Upper lobe of right lung (tissue), 1 donor: ENCODE measurements at places on chromosomes 1 and 21. TPM values are rescaled to one million over a fixed set of nuclear protein-coding genes. Genes with fewer than 3 reads are reported as not detected.

The PRAMEF33 gene
- not detected for total RNA-seq

The HJV gene
- not detected for total RNA-seq

The DMBX1 gene
- total RNA-seq: not detected

The CAMK1G gene
- 1.4 TPM for total RNA-seq

- H3K27me3 ChIP-seq: no peaks in the 10 kb centered on the region
- no peak overlapping the region for H3K4me3 ChIP-seq
- no peak overlapping the region for H3K27ac ChIP-seq
- no peak for DNase-seq
These were observed 63.4 kb upstream of the CSF1 start for GRCh38 chr1:109847251-109847650.

DNA sequence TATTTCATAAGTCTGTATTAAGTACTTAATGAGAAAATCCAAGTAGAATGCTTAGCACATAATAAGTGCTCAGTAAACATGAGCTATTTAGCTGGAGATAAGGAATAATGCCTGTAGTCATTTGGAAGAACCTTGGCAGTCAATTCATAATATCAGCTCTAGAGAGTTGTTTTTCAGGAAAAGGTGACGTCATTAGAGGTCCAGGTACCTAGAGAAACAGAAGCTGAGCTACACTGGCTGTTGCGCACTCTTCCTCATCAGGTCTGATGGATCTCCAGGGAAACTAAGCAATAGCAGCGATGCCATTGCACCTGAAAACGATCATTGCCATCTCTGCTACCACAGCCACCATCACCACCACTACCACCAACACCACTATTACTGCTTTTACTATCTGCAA lies 187.8 kb upstream of the PLD5 start:
- no peaks in the 10 kb centered on the region for H3K27me3 ChIP-seq
- no peaks in the 10 kb centered on the region for H3K36me3 ChIP-seq
- DNase-seq: no peak

DNA sequence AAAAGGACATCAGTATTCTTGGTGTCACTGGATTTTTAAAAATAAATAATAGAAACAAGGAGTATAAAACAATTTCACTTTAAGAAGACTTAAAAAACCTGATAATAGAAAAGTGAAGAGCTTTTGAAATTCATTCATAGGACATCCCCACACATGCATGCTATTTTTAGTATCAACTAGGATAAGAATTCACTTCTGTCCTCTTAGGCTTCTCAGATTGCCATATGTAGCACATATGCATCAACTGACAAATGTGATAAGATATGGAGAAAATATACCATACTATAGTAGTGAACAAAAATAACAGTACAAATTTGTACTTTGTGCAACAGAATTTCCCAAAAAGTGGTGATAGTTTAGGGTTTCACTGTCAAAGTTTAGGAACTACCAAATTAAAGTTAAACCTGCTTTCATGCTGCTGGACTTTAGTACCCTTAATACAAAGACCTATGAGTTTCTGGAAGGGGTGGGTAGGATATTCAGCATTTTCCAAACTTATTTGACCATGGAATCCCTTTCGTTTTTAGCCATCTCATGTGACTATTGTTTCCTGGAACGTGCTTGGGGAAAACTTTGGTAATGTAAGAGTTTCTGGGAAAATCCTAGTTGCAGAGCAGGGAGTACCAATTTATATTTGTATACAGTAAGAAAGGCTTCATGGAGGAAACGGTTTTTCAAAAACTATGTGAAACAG lies 19.8 kb downstream of the RPRD2 start:
- peaks cover 15% of the 10 kb centered on the region for H3K4me1 ChIP-seq
- no peaks in the 10 kb centered on the region for H3K36me3 ChIP-seq
- H3K27ac ChIP-seq: no peak overlapping the region
- no peak for DNase-seq
- H3K27me3 ChIP-seq: no peaks in the 10 kb centered on the region
- no peak overlapping the region for H3K4me3 ChIP-seq

DNA sequence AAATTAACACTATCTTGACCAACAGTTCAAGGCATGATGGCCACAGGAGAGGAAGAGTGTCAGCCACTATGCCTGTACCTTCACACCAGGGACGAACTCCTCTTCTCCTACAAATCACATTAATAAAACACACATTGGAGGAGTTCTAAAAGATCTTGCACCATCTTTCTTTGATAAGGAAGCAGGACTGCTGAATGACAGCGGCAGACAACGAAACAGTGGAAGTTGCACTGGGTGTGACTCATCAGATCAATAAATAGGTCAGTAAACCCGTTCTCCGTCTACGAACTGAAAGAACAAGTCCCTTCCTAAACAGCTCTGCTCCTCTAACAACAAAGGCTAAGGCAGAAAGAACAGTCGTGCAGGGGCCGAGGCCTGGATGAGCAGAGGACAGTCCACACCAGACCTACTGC lies 23.1 kb downstream of the UBE2G2 start:
- no peak overlapping the region for H3K27ac ChIP-seq
- no peaks in the 10 kb centered on the region for H3K27me3 ChIP-seq
- H3K4me1 ChIP-seq: peaks cover 19% of the 10 kb centered on the region
- no peak for DNase-seq

DNA sequence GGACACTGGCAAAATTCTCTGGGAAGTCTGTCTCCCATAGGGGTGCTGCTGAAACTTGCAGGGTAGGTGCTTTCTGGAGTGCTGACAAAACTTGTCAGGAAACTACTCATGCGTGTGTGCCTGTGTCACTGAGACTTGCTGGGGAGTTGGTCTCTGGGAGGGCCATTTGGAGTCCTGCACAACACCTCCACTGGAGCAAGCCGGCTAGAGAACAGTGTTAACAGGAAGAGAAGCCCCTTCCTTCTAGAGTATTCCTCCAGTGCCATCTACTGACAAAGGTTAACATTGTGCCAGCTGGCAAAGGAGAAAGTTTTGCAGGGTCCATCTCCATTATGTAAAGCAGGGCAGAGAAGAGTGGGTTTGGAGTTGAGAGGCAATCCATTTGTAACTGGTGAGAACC lies 30.0 kb downstream of the ZMYM4 start:
- H3K4me3 ChIP-seq: no peak overlapping the region
- peaks cover 6% of the 10 kb centered on the region for H3K36me3 ChIP-seq
- H3K27me3 ChIP-seq: no peaks in the 10 kb centered on the region
- H3K4me1 ChIP-seq: peaks cover 9% of the 10 kb centered on the region
- no peak for DNase-seq

DNA sequence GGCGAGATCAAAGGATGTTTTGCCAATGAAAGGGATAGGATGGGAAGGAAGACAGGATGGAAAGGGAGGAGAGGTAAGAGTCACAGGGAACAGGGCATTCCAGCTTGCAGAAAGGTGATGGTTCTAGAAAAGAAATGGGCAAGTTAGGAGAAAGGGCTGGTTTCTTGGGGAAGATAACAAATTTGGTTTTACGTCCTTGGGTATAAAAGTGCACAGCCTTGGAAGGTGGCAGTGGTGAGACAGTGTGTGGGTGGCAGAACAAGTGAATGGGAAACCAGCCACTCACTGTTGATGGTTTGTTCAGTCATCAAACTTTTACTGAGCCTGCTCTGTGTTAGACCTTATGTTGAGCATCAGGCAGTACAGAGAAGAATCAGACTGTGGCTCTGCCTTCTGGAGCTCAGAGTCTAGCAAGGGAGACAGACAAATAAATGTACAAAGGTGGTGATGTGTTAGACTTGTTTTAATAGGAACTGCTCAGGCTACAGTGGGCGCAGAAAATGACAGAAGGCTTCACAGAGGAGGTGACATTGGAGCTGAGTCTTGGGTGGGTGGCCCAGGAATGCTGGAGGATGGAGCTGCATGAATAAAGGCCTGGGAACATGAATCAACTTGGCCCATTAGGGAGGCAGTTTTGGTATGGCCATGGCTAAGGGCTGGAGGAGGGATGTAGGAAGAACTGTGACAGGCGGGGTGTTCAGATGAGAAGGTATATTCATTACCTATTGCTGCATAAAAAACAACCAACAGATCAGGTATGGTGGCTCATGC lies 76.3 kb downstream of the EPHB2 start:
- no peaks in the 10 kb centered on the region for H3K36me3 ChIP-seq
- no peak overlapping the region for H3K4me3 ChIP-seq
- H3K27me3 ChIP-seq: no peaks in the 10 kb centered on the region
- H3K27ac ChIP-seq: no peak overlapping the region
- DNase-seq: no peak

GRCh38 chr1:29461115-29461739 lies 224.9 kb downstream of the PTPRU start:
- H3K27ac ChIP-seq: no peak overlapping the region
- H3K36me3 ChIP-seq: no peaks in the 10 kb centered on the region
- no peaks in the 10 kb centered on the region for H3K4me1 ChIP-seq

DNA sequence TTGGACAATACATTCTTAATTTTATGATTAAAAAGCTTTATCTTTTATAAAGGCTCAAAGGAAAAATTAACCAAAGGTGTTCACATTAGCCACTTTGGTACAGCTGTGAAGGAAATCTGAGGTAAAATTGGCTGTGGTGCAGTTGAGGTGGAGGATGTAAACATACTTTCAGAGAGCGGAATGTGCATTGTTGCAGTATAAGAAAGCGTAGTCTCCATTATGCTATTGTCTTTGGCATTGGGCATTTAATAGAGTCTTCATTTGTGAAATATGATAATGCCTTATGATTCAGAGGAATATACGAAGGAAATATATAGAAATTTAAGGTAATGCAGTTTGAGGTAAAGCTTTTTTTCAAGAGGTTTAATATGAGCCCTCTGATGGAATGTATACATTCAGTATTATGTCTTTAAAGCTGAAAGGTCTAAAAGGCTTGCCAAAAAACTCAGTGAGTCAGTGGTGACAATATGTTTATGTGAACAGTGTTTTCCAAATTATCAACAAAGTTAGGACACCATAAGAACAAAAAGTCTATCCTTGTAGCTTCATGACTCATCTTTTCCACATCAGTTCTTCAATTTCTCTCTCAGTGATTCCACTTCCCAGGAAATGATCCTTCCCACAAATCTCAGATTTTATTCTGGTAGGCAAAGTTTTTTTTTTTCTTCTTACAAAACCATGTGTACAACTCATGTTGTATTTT lies 26.9 kb upstream of the DDR2 start:
- H3K27me3 ChIP-seq: no peaks in the 10 kb centered on the region
- H3K27ac ChIP-seq: no peak overlapping the region
- DNase-seq: no peak
- H3K4me1 ChIP-seq: no peaks in the 10 kb centered on the region
- peaks cover 4% of the 10 kb centered on the region for H3K36me3 ChIP-seq
- no peak overlapping the region for H3K4me3 ChIP-seq

- peaks cover 16% of the 10 kb centered on the region for H3K27me3 ChIP-seq
- H3K4me3 ChIP-seq: peak overlapping the region; percentile 48
- DNase-seq: peak; percentile 76
- H3K36me3 ChIP-seq: peaks cover 9% of the 10 kb centered on the region
These were observed 23.6 kb downstream of the PTPRU start for GRCh38 chr1:29259802-29260441.

- H3K27me3 ChIP-seq: no peaks in the 10 kb centered on the region
- H3K4me3 ChIP-seq: no peak overlapping the region
- DNase-seq: no peak
- H3K27ac ChIP-seq: no peak overlapping the region
- no peaks in the 10 kb centered on the region for H3K4me1 ChIP-seq
- H3K36me3 ChIP-seq: no peaks in the 10 kb centered on the region
These were observed 106.7 kb downstream of the FAF1 start for GRCh38 chr1:50853325-50853724.

- no peaks in the 10 kb centered on the region for H3K4me1 ChIP-seq
- H3K4me3 ChIP-seq: no peak overlapping the region
- DNase-seq: no peak
- no peaks in the 10 kb centered on the region for H3K36me3 ChIP-seq
- no peaks in the 10 kb centered on the region for H3K27me3 ChIP-seq
- no peak overlapping the region for H3K27ac ChIP-seq
These were observed 37.2 kb downstream of the KCNJ6 start for GRCh38 chr21:37878946-37879660.

GRCh38 chr1:245016700-245017099 lies 138.1 kb upstream of the KIF26B start:
- no peaks in the 10 kb centered on the region for H3K36me3 ChIP-seq
- no peaks in the 10 kb centered on the region for H3K4me1 ChIP-seq
- no peak overlapping the region for H3K27ac ChIP-seq
- no peak overlapping the region for H3K4me3 ChIP-seq
- no peaks in the 10 kb centered on the region for H3K27me3 ChIP-seq
- no peak for DNase-seq

DNA sequence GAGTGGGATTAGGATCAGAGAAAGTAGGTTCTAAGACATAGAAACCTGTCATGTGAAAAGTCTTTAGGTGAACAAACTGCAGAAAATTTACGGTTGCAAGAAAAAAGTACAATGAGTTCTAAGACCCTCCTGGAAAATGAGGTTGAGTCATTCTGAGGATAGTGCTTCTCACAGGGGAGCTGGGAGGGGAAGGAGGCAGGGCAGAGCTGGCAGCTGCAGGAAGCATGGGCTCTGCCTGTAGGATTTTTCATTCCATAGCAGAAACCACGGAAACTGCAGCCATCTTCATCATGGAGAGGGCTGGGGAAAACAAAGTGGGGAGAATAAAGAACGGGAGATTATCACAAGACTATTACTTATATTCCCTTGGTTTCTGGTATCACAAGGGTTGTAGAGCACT lies 25.8 kb upstream of the THEM4 start:
- H3K36me3 ChIP-seq: no peaks in the 10 kb centered on the region
- H3K27me3 ChIP-seq: no peaks in the 10 kb centered on the region
- DNase-seq: no peak
- H3K4me3 ChIP-seq: no peak overlapping the region
- no peaks in the 10 kb centered on the region for H3K4me1 ChIP-seq

GRCh38 chr21:36320421-36321324 lies 676 bp downstream of the MORC3 start:
- H3K4me1 ChIP-seq: peaks cover 38% of the 10 kb centered on the region
- no peaks in the 10 kb centered on the region for H3K27me3 ChIP-seq
- peak overlapping the region; percentile 88 for H3K4me3 ChIP-seq
- peaks cover 14% of the 10 kb centered on the region for H3K36me3 ChIP-seq
- H3K27ac ChIP-seq: peak overlapping the region; percentile 98

DNA sequence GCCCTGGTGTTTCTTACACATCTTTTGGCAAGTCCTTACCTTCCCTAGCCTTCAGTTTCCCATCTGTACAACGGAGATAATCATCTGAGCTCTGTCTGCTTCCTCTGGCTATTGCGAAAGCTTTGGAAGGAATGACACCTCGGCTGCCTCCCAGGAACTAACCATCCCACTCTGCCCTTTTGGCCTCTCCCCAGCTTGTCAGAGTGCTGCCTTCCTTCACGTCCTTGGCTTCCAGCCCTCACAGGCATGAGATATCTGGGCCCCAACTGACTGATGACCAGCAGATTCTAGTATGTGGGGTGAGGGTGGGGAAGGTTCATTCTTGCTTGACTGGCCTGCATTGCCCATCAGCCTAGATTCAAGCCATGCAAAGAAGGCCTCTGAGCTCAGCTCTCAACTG lies 253.1 kb upstream of the FGGY start:
- peaks cover 8% of the 10 kb centered on the region for H3K4me1 ChIP-seq
- H3K27ac ChIP-seq: no peak overlapping the region
- no peak overlapping the region for H3K4me3 ChIP-seq
- H3K27me3 ChIP-seq: no peaks in the 10 kb centered on the region

DNA sequence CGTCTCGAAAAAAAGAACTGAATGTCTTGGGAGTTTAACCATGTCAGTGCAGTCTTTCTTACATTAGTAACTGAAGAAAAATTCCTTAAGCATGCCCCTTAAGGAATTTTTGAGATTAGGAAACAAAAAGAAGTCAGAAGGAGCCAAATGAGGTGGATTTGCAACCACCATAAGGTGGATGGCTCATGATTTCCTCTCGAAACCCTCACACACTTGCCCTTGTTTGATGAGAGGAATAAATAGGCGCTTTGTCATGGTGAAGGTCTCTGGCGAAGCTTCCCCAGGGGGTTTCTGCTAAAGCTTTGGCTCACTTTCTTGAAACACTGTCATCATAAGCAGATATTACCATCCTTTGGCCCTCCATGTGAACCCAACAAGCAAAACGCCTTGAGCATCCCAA lies 68.2 kb downstream of the POFUT2 start:
- H3K4me3 ChIP-seq: no peak overlapping the region
- DNase-seq: no peak
- H3K4me1 ChIP-seq: no peaks in the 10 kb centered on the region
- peaks cover 34% of the 10 kb centered on the region for H3K36me3 ChIP-seq
- peak overlapping the region; percentile 18 for H3K27ac ChIP-seq
